HFFc6 (cell line): ENCODE measurements at places on chromosomes 1 and 21.

GRCh38 chr21:20999659-21000058, 1.4 kb downstream of the NCAM2 start:
- peak; percentile 20 for DNase-seq

GRCh38 chr1:70843452-70843851, 204.2 kb downstream of the PTGER3 start:
- DNase-seq = no peak

- DNase-seq = no peak
Observed at GRCh38 chr1:51663105-51663504, 46.2 kb downstream of the OSBPL9 start.

- no peak for DNase-seq
Observed at GRCh38 chr1:20478057-20478635, 7.9 kb downstream of the CAMK2N1 start.

DNA sequence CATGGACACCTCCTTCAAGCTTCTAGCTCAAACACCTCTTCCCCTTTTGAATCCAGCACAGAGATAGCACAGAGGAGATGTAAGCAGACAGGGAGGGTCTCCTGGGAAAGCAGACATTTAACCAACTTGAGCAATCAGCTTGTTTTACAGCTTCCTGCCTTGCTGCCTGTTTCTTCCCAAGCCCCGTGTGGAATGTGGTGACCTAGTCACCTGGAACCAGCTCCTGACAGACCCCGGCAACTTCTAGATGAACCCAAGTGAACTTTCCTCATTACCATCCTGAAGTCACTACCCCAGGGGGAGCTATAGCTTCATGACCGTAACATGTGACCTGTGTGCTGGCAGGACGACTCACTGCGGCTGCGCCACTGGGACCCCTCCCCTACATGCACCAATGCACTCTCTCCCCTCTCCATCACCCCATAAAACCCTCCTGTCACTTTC, 24.1 kb upstream of the TTF2 start:
- DNase-seq = no peak
